ENCODE measurements at places on chromosomes 1 and 21. TPM values are rescaled to one million over a fixed set of nuclear protein-coding genes. Genes with fewer than 3 reads are reported as not detected.
A peak's percentile ranks its signal among the peaks of the same experiment; 100 is the strongest.

GRCh38 chr1:156677616-156678596, 699 bp upstream of the NES start:
- DNase-seq: peak; percentile 88

DNA sequence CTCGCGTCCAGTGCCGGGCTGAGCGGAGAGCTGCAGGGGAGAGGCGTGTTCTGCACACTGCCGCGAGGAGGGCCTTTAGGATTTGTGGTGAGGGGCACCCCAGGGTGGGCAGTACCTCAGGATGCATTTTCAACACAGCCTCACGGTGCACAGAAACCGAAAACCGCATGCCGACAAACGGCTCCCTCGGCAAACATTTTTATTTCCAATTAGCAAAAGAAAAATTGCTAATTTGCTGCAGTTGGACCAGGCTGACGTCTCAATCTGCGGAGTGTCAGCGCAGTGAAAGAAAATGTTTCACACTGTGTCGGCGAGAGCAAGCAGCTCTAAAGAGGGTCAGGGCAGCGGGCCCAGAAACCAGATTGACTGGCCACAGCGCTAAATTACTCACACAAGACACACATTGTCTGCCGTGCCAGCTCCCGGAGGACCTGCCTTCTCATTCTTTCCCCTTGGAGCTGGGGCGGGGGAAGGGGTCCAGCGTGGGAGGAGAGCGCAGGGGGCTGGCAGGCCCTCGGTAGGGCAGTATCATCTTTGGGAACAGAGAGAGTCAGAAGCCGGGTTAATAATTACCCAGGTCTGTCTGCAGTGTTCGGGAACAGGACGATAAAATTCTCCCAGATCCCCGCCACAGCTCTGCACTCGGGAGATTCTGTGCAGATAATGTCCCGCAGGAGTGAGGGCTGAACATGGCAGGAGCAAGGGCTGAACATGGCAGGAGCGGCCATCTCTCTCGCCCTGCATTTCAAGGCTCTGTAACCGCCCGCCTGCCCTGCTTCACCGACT, 150.2 kb downstream of the PRDM16 start:
- no peak for DNase-seq

DNA sequence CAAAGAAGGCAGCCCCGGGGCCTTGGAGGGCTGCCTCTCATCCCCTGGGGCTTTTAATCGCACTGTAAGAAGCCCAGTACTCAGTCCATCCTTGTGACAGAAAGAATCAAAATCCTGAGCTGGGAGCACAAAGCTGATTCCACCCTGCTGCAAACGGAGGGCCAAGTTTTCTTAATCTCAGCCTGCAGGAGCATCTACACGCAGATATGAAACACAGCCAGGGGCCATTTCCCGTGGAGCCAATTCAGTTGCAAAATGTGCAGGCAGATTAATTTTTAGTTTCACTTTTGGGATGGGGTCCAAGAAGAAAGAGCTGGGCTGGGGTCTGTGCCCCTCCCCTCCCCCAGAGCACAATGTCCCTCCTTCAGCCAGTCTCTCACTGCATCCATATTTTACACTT, 4.4 kb downstream of the LYPD8 start:
- DNase-seq: no peak

GRCh38 chr1:36839485-36839884, 194.8 kb downstream of the GRIK3 start:
- DNase-seq: no peak

- DNase-seq: no peak
Measured at GRCh38 chr1:102872097-102872496, 236.2 kb downstream of the COL11A1 start.

GRCh38 chr1:159959451-159959850, 5.4 kb upstream of the SLAMF9 start:
- DNase-seq: no peak

DNA sequence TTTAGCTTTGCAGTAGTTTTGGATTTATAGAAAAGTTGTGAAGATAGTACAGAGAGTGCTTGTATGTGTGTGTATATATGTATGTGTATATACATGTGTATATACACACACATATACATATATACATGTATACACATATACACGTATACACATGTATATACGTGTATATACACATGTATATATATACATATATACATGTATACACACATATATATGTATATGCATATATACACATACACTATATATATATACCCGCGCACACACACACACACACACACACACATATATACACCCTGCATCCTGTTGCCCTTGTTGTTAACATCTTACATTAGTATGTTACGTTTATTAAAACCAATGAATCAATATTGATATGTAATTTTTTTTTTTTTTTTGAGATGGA, 24.3 kb downstream of the RPRD2 start:
- no peak for DNase-seq

- no peak for DNase-seq
Measured at GRCh38 chr21:35096959-35097358, 47.9 kb upstream of the RUNX1 start.

- no peak for DNase-seq
Measured at GRCh38 chr1:197838836-197839235, 63.6 kb upstream of the DENND1B start.

GRCh38 chr1:218874313-218874712, 299.4 kb upstream of the LYPLAL1 start:
- DNase-seq: no peak

FAM89A gene
- 14.6 TPM for total RNA-seq

PEX10 gene
- 15.8 TPM for total RNA-seq

PLA2G5 gene
- not detected for total RNA-seq

C1orf87 gene
- 0.20 TPM for total RNA-seq

VAMP4 gene
- total RNA-seq: 13.1 TPM

AADACL3 gene
- total RNA-seq: 6.1 TPM

FAM177B gene
- 0.20 TPM for total RNA-seq

LMX1A gene
- total RNA-seq: 1.1 TPM

PTPRU gene
- 11.2 TPM for total RNA-seq

All from skin of body (tissue), 3 donors.